ENCODE measurements at places on chromosomes 2 and 18. TPM values are rescaled to one million over a fixed set of nuclear protein-coding genes. Genes with fewer than 3 reads are reported as not detected.

Gene ANKAR
- 7.4 TPM for total RNA-seq

Gene NFE2L2
- 214 TPM for total RNA-seq

Gene RPL37A
- total RNA-seq: 5,593 TPM

Gene XIRP2
- not detected for total RNA-seq

Gene SLC30A3
- 0.59 TPM for total RNA-seq

Gene AQP12A
- total RNA-seq: not detected

Gene MSGN1
- total RNA-seq: not detected

Gene MRO
- 0.38 TPM for total RNA-seq

Gene CD28
- 0.05 TPM for total RNA-seq

Gene LRRFIP1
- total RNA-seq: 18.8 TPM

Gene SALL3
- 7.2 TPM for total RNA-seq

Gene PAX8
- total RNA-seq: 4.5 TPM

Gene PSMA8
- not detected for total RNA-seq

Gene NPHP1
- 5.7 TPM for total RNA-seq

Gene IL36RN
- 0.89 TPM for total RNA-seq

Gene TRABD2A
- 2.4 TPM for total RNA-seq

Gene RAB17
- 0.08 TPM for total RNA-seq

Gene POTEF
- 0.41 TPM for total RNA-seq

Gene RFTN2
- 0.92 TPM for total RNA-seq

Gene CFAP53
- total RNA-seq: 2.6 TPM

Gene RGPD3
- 0.81 TPM for total RNA-seq

Gene PLEKHH2
- total RNA-seq: 6.5 TPM

Gene MAPK4
- total RNA-seq: 12.4 TPM

Gene LAMA3
- 16.4 TPM for total RNA-seq

Gene DQX1
- total RNA-seq: not detected

Gene RESP18
- total RNA-seq: not detected

Gene AGXT
- total RNA-seq: 0.14 TPM

Gene RNPEPL1
- 6.6 TPM for total RNA-seq

Gene MAB21L4
- total RNA-seq: 0.09 TPM

Gene SNED1
- total RNA-seq: 0.96 TPM

Gene NYAP2
- 7.9 TPM for total RNA-seq

Gene GNLY
- total RNA-seq: 0.14 TPM

Gene DIS3L2
- total RNA-seq: 22.1 TPM

Gene CD8A
- 0.46 TPM for total RNA-seq

Gene PDE1A
- total RNA-seq: 17.6 TPM

Gene HS1BP3
- total RNA-seq: 10.1 TPM

Gene SP5
- total RNA-seq: 1.8 TPM

Gene CYTIP
- 0.39 TPM for total RNA-seq

Gene APCDD1
- total RNA-seq: 4.1 TPM

Gene CTAGE1
- 0.04 TPM for total RNA-seq

Gene HDLBP
- 389 TPM for total RNA-seq

Gene CROCC2
- not detected for total RNA-seq

Measured in motor neuron (in vitro differentiated cells).